T-helper 22 cell (primary cell): ENCODE measurements at places on chromosomes 1 and 21.

- DNase-seq, result no peak
Measured at GRCh38 chr1:198649232-198649967, 10.6 kb downstream of the PTPRC start.

- no peak for DNase-seq
Measured at GRCh38 chr1:84096176-84096575, 47.9 kb upstream of the PRKACB start.

DNA sequence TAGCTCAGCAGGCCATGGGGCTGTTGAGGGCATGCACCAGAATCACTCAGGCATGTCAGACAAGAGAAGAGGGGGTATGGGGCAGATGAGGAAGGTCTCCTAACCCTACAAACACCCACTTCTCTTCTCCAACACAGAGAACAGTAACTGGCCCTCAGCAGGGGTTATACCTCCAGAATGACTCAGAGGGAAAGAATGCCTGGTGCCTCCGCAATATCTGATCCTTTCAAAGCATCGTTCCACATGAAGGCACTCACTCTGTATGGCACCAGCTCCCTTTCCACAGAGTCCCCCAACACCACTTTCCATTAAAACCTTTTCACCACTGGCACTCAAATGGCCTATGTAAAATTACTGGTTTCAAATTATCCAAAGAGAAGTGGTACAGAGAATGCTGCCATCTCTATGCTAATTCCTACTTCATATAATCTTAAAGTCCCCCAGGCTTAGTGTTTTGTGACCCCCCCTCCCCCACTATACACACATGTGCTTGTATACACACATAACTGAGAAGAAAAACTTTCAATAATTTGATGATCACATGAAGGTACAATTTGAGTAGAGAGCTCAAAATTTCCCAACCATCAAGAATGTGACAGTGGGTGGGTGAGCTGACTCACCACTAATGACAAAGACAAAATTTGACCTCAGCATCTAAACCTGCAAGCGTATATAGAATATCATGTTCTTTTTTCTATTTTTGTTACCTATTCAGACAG is 91.5 kb downstream of the SIPA1L2 start:
- no peak for DNase-seq

DNA sequence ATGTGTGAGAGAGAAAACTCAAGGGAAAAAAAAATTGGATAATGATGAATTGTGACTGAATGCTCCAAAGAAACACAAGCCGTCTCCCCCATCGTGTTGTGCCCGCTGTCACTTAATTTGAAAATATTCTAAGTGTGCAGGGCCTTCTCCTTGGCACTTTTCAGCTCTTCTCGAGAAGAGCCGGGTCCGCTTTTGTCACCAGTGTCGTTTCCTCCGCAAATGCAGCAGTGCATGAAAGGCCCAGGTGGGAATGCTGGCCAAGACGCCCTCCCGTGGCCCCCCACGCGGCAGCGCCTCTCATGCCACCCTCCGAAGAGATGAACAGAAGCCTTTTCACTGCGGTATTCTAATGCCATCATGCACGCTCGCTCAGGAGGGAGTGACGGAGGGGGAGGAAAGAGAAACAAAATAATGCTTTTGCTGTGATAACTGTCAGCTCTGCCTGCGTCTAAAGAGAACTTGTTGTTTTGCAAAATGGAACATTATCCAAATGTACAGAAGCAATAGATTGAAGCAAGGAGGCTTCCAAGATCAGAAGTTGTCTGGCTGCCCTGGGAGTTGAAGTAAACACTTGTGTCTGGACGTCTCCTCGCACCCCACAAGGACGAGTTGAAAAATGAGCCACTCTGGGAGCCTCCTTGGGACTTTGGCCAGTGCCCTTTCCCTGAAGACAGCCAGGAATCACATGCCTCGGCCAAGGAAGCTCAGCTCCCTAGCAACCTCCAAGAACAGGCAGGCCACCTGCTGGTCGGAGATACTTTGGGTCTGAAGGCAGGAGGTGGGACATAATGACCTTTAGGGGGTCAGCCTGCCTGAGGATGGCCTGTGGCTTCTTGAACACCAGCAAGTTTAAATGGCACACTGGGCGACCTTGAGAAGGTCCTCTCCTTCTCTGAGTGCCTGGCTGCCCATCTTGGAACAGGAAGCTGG is 166.1 kb upstream of the ZC3H12A start:
- no peak for DNase-seq

- no peak for DNase-seq
Measured at GRCh38 chr1:110771245-110772022, 96.7 kb upstream of the KCNA3 start.

- DNase-seq, result no peak
Measured at GRCh38 chr1:210702506-210702905, 373.8 kb downstream of the HHAT start.

- no peak for DNase-seq
Measured at GRCh38 chr1:199854686-199855321, 172.7 kb upstream of the NR5A2 start.

GRCh38 chr1:118618618-118619340 is 369.4 kb downstream of the TBX15 start:
- no peak for DNase-seq

GRCh38 chr1:214912127-214912526 is 170.4 kb upstream of the KCNK2 start:
- DNase-seq, result no peak

- peak; percentile 59 for DNase-seq
Measured at GRCh38 chr1:226125097-226125630, 61.4 kb downstream of the ACBD3 start.

DNA sequence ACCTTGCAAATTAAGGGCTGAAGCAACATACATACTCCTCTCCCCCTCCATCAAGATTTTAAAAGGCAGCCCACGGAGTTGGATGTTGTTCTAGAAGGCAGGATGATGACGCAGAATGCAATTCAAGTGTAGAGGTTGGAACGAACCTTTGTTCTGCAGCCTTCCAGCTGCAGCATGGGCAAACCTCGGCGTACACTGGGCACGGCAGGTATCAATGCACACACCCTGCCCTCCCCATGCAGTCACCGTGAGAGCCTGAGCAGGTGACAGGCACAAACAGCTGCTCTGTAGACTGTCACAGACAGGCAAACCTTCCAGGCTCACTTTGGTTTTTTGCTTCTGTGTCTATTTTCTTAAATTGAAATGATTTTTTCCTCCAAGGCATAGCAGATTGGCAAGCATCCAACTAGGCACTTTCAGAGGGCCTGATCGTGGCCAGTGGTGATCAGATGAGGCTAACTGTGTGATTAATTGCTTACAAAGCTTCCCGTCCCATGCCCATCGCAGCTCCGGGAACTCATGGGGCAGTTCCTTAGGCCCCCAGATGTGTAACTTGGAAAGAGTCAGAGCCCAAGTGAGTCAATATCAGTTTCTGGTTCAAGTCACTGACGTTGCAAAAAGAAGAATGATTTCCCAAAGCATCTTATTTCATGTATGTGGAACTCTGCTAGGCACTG is 82.3 kb downstream of the ITPKB start:
- peak; percentile 32 for DNase-seq

DNA sequence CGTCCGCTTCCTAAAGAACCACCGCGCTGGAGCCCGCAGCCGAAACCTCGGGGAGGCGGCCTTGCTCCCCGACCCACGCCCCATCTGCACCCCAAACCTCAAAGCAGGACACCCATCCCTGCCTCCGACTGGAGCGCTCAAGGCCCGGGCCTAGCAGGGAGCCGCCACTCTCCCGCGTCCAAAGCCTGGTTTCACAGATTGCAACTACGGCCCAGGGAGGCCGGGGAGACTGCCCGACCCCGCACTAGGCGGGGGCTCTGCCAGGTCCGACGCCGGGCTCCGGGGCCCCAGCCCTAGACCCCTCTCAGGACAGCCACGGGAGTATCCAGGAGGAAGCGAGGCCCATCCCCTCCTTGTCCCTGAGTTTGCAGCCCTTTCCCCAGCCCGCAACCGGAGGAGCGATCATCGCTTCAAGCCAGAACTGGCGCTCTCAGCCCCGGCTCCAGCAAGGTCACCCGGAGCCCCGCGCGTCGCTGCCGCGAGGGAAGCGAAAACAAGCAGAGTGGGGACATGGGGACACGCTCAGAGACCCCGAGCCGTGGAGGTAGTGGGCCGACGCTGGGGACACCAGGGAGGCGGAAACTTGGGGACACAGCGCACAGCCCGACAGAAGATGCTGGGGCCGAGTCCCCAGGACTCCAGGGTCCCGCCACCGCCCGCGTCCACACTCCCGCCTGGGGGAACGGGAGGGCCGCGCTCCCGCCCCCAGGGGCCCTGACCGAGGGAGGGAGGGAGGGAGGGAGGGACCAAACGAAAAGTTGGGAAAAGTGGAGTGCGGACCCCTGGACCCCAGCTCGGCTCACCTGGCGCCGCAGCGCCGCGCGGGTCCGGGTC is 433 bp downstream of the TMEM200B start:
- no peak for DNase-seq
